ENCODE measurements at places on chromosomes 1 and 21. TPM values are rescaled to one million over a fixed set of nuclear protein-coding genes. Genes with fewer than 3 reads are reported as not detected.

Gene TMEM52
- not detected for total RNA-seq

Gene CADM3
- 45.0 TPM for total RNA-seq

Gene DSTYK
- total RNA-seq: 11.9 TPM

Gene PGM1
- 48.5 TPM for total RNA-seq

Gene BLACAT1
- not detected for total RNA-seq

Gene PDXK
- 74.7 TPM for total RNA-seq

Gene GPR89B
- 8.5 TPM for total RNA-seq

Gene CELA2A
- total RNA-seq: 1.6 TPM

Gene IFNAR2
- total RNA-seq: 26.7 TPM

Gene RSPO1
- total RNA-seq: 1.2 TPM

Gene LCE1E
- total RNA-seq: not detected

Gene SPRR2G
- not detected for total RNA-seq

Gene ZYG11A
- not detected for total RNA-seq

Gene PROK1
- total RNA-seq: not detected

Gene DNASE2B
- not detected for total RNA-seq

Gene LCE3C
- not detected for total RNA-seq

Gene CD5L
- total RNA-seq: 0.10 TPM

Gene ACTN2
- 7.4 TPM for total RNA-seq

Gene TCHH
- 0.14 TPM for total RNA-seq

Gene PYGO2
- 17.0 TPM for total RNA-seq

Gene YTHDF2
- total RNA-seq: 38.5 TPM

Gene FAM151A
- total RNA-seq: not detected

Gene DCDC2B
- total RNA-seq: not detected

Gene ATG4C
- total RNA-seq: 14.5 TPM

Gene TLCD4
- total RNA-seq: 11.6 TPM

Gene KCNT2
- total RNA-seq: 7.5 TPM

Gene KRTAP10-4
- total RNA-seq: not detected

Gene SAMSN1
- 12.8 TPM for total RNA-seq

Gene SCYL3
- total RNA-seq: 8.0 TPM

Gene ZNF593OS
- not detected for total RNA-seq

Gene PIAS3
- total RNA-seq: 28.6 TPM

Gene FAM89A
- total RNA-seq: 8.4 TPM

Gene OPTC
- not detected for total RNA-seq

All from posterior vena cava (tissue), 2 donors.